Sigmoid colon (tissue), 7 donors: ENCODE measurements at places on chromosomes 4 and X. TPM values are rescaled to one million over a fixed set of nuclear protein-coding genes. Genes with fewer than 3 reads are reported as not detected.
A peak's percentile ranks its signal among the peaks of the same experiment; 100 is the strongest.

GRCh38 chrX:100625985-100626491, 10.6 kb downstream of the TSPAN6 start:
- no peak for DNase-seq
- H3K36me3 ChIP-seq: no peaks in the 10 kb centered on the region
- no peak overlapping the region for H3K27ac ChIP-seq

DNA sequence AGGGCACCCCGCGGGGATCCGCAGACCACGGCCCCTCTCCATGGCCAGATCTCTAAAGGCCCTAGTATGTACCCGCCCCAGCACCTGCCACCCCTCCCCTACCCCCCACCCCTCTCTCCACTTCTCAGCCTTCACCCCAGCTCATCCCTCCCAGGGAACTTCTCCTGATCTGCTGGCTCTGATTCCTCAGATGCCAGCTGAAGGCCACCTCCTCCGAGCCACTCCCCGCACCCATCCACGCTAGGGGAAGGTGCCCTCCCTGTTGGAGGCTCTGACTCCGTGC, 11.9 kb downstream of the PSAPL1 start:
- H3K36me3 ChIP-seq: no peaks in the 10 kb centered on the region
- H3K4me3 ChIP-seq: no peak overlapping the region
- no peaks in the 10 kb centered on the region for H3K27me3 ChIP-seq
- no peaks in the 10 kb centered on the region for H3K4me1 ChIP-seq
- peak; percentile 22 for DNase-seq

The SYTL4 gene
- polyA plus RNA-seq: 10.5 TPM

The GNRHR gene
- polyA plus RNA-seq: not detected

The CXorf65 gene
- polyA plus RNA-seq: not detected

The RENBP gene
- 10.2 TPM for polyA plus RNA-seq

DNA sequence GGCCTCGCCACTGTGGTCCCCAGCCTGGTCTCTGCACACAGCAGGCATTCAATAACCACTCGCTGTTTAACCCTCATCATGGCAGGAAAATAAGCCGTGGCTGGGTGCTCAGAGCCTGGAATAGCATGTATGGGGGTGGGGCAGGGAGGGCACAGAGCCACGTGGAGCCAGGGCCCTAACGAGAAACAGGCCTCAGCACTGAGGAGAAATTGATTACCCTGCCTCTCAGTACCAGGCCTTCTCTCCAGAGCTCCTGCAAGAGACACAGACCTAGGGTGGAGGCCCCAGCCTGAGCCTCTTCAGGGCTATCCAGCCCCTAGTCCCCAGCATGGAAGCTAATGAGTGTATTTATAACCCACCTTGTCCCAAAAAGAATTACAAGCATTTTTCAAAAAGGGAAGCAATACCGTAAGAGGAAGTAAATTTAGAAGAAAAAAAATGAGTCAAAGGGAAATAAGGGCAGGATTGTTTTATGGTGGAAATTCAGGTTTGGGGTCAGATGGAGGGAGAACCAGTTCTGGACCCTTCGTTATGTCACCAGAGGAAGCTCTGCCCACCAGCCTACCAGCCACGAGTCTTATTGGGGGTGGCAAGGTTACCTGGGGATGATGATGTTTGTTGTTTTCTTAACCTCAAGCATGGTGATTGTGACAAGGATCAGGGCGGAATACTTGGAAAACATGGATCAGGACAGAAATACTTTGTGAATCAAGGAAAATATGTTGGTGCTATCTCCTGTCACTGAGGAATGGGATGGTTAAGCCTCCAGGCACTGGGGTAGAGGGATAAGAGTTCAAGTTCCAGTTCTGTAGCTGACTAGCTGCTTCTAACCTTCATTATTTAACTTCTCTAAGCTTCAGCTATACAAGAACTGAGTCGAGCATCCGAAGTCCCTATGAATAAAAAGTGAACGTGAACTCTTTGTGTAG, 101.9 kb upstream of the RBPJ start:
- no peak for DNase-seq
- no peaks in the 10 kb centered on the region for H3K36me3 ChIP-seq
- peaks cover 10% of the 10 kb centered on the region for H3K4me1 ChIP-seq
- H3K27me3 ChIP-seq: no peaks in the 10 kb centered on the region
- H3K4me3 ChIP-seq: no peak overlapping the region

DNA sequence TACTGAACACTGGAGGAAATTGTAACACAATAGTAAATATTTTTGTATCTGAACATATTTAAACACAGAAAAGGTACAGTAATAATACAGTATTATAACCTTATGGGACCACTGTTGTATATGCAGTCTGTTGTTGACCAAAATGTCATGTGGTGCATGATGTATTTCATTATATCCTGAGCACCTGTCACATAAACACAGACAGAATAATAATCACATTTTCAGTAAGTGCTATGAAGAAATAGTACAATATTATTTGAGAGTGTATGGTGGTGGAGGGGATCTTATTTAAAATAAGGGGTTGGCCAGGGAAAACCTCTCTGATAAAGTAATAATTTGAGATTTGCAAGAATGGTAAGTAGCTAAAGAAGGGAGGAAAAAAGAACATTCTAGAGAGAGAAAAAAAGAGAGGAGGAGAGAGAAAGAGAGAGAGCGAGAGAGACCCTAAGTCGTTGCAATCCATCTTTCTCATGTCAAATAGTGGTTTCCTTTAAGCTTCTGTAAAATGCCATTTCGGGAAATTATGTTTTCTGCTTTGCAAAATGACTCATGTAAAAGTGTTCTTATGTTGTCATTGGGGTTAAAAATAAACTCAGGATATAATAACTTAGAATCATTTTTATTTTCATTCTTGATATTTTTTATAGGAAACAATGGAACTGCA, 19.3 kb upstream of the CLNK start:
- H3K4me3 ChIP-seq: no peak overlapping the region
- H3K4me1 ChIP-seq: no peaks in the 10 kb centered on the region
- DNase-seq: no peak
- H3K27ac ChIP-seq: no peak overlapping the region

- peaks cover 8% of the 10 kb centered on the region for H3K4me1 ChIP-seq
- no peak overlapping the region for H3K4me3 ChIP-seq
- no peaks in the 10 kb centered on the region for H3K27me3 ChIP-seq
- no peak for DNase-seq
Measured at GRCh38 chrX:45807572-45808425, 607.1 kb upstream of the DIPK2B start.
